ENCODE measurements at places on chromosomes 7 and 10.
A peak's percentile ranks its signal among the peaks of the same experiment; 100 is the strongest.

DNA sequence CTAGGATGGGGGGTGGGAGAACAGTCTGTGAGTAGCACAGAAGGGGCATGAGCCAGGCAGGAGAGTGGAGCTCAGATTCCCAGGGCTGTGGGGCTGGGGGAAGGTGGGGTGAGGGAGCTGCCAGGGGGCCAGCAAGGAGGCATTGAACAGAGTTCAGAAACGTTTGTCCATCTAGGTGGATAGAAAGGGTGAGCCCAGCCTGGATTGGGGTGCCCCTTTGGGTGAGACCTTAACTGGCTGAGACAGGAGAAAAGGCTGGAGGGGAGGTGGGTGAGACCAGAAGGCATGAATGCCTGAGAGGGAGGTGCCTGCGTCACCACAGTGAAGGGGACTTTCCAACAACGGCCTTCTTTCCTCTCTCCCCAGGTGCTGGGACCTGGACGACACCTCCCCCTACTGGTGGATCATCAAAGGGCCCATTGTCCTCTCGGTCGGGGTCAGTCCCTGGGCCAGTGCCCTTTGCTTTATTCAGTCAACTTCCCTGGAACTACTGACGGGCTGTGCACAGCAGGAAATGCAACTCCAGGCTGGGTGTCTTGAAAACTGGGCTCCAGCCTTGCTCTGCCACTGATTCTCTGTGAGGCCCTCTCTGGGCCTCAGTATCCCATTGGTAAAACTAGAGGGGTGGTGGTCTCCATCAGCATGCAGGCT is 11.0 kb downstream of the GHRHR start:
- peak; percentile 88 for DNase-seq

DNA sequence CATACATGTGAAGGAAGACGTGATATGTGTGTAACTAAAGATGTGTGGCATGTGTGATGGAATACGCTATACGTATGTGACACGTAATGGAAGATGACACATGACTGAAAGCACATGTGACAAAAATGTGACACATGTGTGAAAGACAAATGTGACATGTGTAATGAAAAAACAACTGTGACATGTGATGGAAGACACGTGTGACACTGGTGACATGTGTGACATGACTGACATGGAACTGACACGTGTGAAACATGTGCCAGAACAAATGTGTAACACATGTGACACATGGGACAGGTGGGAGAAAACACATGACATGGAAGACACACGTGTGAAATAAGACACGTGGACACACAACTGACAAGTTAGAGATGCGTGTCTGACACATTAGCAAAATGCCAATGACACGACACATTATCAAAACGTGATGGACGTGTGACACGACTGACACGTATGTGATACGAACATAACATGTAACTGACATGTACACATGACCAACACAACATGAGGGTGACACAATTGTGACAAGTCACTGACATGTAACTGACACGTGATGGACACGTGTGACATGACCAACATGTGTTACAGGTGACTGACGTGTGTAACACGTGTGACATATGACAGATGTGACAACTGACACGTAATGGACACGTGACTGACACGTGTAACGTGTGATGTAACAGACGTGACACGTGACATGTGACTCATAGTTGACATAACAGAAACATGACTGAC is 24.4 kb downstream of the CRPPA start:
- no peak for DNase-seq

DNA sequence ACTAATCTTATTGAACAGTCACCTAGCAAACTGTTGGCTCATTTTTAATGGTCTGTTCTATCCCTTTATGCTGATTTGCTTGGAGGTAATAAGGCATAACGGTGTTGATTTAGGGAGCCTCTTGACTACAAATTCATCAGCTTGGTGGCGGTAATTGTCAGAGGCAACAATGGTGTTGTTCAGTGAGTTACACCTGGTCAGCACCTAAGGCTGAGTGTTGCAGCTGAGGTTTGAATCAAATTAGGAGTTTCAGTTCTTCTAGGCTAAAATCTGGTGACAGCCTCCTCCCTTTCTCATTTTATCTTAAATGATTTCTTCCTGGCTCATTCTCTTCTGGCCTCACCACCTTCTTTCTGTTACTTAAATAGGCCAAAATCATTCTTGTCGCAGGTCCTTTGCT is 42.3 kb upstream of the SP8 start:
- DNase-seq, result no peak

- no peak for DNase-seq
These were observed 35.2 kb upstream of the ITPRID1 start for GRCh38 chr7:31478721-31479120.

GRCh38 chr10:129915526-129916378 is 48.3 kb downstream of the EBF3 start:
- no peak for DNase-seq

DNA sequence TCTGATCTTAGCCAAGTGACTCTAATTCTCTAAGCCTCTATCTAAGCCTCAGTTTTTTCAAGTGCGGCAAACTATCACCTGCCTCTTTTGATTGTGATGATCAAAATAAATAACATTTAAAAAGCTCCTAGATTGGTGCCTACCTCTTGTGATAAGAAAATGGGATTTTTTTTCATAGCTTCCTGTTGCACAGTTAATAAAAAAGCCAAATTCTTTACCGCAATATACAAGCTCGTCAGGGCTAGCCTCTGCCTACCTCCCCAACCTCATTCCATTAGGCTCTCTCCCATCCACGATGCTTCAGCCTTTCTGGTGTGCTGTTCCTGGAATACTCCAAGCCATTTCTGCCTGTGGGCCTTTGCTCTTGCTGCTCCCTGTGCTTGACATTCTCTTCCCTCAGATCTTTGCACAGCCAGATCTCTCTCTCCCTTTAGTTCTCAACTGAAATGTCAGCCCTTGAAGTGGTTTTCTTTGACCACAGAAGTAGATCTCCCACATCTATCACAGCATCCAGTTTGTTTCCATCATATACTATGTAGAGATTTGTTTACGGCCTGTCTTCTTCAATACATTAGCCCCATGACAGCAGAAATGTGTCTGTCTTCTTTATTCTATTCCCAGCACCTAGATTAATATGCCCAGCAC is 48.8 kb downstream of the SFR1 start:
- DNase-seq, result no peak

GRCh38 chr10:70093335-70093944 is 39.2 kb downstream of the AIFM2 start:
- DNase-seq, result no peak

DNA sequence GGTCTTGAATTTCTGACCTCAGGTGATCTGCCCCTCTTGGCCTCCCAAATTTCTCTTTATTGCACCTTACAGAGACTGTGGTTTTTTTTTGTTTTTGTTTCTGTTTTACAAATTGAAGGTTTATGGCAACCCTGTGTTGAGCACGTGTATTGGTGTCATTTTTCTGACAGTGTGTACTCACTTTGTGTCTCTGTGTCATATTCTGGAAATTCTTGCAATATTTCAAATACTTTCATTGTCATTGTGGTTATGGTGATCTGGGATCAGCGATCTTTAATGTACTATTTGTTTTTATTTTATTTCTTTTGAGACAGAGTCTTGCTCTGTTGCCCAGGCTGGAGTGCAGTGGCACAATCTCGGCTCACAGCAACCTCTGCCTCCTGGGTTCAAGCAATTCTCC is 89.8 kb downstream of the PRTFDC1 start:
- no peak for DNase-seq

DNA sequence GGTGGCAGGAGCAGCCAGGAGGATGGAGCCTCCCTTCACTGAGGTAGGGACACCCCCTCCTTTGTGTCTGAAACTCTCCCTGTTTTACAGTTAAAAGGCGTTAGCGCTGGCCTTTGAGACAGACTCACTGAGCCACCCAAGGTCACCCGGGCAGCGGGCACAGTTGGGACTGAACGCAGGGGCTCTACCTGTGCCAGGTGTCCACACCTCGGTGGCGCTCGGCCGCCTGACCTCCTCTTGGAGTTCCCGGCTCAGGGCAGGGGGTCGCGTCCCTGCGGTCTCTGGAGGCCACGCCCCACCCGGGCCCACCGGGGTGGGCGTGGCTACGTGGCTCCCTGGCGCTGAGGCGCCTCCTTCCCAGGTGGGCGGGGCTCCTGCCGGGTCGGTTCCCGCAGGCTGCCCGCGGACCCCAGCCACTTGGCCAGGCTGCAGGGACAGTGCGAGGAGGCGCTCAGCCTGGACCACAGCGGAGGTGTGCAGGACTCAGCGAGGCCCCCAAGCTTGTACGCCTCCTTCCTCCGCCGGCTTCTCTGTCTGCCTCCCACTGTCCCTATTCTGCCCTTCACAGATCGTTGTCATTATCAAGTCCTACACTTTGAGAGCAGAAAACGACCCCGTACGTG is 39.9 kb upstream of the LEP start:
- no peak for DNase-seq

DNA sequence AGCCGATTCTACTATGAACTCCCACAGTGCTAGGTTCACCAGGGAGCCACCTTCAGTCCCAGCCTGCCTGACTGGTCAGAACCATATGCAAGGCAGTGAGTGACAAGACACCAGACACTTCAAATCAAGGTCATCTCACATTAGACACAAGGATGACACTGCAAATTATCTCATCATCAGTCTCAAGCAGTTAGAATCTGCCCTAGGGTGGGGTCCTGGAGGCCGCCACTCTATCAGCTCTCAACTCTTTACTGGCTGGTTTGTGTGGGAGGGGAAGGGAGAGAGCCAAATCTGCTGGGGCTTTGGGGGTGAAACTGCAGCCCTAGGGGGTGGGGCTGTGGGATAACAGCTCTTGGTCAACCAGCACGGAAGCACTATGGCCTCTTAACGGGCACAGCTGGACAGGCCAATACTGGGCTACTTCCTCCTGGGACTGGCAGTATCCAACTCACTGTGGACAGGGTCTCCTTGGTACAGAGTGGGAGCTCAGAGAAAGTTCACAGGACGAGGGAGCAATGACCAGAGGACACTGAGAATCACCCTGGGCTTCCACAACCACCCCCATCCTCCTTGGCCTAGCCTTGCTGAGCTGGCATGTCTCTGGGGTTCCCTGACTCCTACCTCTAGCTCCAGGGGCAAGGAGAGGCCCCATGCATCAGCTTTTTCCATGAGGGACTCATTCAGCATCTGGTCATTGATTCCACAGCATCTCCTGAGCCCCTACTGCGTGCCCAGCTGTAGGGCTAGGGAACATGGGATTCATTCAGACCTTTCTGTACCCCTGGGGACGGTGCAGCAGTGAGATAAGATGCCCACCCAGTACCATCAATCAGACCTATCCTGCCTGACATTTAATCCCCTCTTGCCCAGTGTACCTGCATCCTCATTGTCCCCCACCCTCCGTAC is 5.4 kb downstream of the GPRIN2 start:
- peak; percentile 55 for DNase-seq

- no peak for DNase-seq
These were observed 433.0 kb downstream of the ANKRD7 start for GRCh38 chr7:118657391-118658005.

DNA sequence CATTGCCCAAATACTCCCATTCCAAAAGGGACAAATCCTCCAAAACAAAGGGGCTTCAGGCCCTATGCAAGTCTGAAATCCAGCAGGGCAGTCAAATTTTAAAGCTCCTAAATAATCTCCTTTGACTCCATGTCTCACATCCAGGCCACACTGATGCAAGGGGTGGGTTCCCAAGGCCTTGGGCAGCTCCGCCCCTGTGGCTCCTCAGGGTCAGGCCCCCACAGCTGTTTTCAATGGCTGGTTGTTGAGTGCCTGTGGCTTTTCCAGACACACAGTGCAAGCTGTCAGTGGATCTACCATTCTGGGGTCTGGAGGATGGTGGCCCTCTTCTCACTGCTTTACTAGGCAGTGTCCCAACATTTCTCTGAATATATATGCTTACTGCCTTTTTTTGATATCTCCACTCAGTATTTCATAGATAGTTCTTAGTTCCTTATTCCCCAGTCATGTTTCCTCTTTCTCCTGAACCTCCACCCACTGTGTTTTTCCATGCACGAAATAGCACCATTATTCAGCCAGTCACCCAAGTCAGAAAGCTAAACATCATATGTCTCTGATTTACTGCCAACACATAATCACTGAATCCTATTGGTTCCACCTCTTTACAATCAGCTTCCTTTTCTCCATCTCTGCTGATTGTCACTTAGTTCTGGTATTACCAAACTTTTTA is 172.6 kb upstream of the CACNA2D1 start:
- no peak for DNase-seq

DNA sequence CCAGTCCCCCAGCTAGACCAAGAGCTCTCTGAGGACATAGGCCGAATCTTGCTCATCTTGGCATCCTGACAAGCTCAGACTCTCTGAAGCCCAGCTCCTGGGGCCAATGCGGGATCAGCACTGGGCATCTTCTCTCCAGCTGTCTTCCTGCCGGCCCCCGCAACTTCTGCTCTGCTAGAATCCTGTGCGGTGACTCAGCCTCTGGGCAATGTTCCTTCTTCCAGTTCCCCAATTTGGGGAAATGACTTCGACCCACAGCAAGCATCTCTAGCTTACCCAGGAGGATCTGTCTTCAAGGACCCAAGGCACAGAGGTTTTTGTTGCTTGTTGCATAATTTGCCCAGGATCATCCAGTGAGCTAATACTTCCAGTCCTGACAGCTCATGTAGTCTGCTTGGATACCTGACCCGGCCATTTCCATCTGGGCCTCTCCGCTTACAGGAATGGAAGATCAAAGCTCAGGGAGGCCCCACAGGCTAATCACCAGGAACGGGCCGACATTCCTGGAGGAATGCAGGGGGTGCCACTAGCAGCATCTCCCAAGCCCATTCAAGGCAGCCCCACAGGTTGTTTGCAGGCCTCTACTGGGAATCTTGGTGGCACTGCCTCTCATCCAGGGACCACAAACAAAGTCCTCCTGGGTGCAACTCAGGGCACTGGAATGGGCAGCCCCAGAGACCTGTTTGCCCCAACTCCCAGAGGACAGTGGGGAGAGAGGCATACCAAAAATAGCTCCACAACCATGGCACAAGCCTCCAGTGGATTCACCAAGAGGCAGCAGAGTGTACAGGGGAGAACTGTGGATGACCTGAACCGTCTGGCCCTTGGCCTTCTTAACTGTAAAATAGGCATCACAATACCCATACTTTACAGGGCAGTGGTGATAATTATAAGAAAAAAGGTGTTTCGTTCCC is 151.9 kb downstream of the NEURL1 start:
- DNase-seq, result peak; percentile 86

- DNase-seq, result no peak
These were observed 7.4 kb downstream of the IGF2BP3 start for GRCh38 chr7:23462846-23463245.

DNA sequence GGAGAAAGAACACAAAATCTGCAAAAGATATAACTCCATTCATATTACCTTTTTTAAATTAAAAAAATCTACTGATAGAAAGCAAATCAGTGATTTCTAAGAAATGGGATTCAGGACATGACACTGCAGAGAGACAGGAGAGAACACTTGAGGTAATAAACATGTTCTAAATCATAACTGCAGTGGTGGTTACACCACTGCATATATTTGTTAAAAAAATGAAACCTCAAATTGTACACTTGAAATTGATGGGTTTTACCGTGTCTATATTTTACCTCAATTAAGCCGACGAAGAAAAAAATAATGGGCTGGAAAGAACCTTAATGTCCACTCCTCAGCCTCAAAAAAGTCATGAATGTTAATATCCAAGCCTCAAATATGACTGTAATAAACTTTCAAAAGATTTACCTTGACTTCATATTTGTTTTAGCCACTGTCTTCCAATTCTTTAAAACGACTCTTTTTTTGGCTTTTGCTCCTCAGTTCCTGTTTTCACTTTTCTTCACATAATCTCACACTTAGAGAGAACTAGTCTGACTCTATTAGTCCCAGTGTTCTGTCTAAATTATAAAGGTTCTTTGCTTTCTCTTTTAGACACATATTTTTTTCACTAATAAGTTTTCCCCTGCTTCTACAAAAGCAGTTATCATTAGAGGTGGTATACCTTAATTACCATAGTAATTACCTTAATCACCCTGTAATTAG is 502.4 kb downstream of the GRM8 start:
- no peak for DNase-seq

GRCh38 chr10:125256026-125256425 is 95.7 kb upstream of the CTBP2 start:
- no peak for DNase-seq

Data from islet precursor cell (in vitro differentiated cells).